CD4-positive, alpha-beta T cell treated with Interleukin-15 for 1 hour (primary cell): ENCODE measurements at places on chromosomes 2 and 18.
A peak's percentile ranks its signal among the peaks of the same experiment; 100 is the strongest.

GRCh38 chr2:159468257-159468656 lies 148.1 kb downstream of the BAZ2B start:
- no peak for DNase-seq

GRCh38 chr2:128195435-128195984 lies 104.5 kb downstream of the UGGT1 start:
- no peak for DNase-seq

DNA sequence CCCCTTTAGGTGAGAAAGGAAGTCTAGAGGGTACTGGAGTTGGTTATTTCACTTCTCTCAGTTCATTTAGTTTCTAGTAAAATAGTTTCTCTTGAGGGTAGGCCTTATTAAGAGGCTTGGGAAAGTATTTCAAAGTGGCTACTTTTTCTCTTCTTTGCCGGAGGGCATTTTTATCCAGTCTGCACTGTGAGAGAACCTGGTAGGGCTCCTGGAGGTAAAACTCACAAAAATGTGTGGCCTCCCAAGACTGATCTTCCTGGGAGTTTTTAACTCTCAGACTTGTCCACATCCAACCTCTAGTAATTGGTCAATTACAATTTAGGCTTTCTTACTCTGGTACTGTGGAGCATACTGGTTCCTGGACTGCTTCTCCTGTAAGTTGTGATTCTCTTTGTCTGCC lies 28.0 kb downstream of the EHBP1 start:
- no peak for DNase-seq

GRCh38 chr2:37829202-37829601 lies 95.9 kb upstream of the RMDN2 start:
- DNase-seq, result peak; percentile 73

- no peak for DNase-seq
Observed at GRCh38 chr2:156753766-156754165, 317.6 kb downstream of the GPD2 start.
